H54 (cell line): ENCODE measurements at places on chromosomes 13 and 19.

DNA sequence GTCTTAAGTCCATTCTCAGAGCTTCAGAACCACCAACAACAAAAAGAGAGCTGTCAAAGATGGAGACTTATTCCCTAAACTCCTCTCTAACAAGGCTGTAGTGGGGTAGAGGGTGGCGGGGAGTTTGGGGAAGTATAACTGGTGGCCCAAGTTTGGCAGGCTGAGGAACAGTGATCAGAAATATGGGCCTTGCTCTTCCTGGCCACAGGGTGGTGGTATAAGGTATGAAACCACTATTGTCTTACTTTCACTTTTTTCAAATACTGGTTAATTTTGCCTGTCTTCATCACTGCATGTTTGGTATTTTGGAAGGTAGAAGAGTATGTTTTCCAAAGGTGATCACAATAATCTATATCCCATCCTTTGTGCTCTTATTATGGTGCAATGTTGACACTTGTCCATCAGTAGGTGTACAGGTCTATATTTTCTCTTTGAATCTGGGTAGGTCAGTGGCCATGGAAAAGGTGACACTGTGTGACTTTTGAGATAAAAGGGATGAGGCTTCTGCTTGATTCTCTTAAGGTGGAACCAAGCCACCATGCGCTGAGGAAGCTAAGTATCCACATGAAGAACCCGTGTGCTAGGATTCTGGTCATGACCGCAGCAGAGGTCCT is 23.2 kb upstream of the GPC5 start:
- no peak for DNase-seq

DNA sequence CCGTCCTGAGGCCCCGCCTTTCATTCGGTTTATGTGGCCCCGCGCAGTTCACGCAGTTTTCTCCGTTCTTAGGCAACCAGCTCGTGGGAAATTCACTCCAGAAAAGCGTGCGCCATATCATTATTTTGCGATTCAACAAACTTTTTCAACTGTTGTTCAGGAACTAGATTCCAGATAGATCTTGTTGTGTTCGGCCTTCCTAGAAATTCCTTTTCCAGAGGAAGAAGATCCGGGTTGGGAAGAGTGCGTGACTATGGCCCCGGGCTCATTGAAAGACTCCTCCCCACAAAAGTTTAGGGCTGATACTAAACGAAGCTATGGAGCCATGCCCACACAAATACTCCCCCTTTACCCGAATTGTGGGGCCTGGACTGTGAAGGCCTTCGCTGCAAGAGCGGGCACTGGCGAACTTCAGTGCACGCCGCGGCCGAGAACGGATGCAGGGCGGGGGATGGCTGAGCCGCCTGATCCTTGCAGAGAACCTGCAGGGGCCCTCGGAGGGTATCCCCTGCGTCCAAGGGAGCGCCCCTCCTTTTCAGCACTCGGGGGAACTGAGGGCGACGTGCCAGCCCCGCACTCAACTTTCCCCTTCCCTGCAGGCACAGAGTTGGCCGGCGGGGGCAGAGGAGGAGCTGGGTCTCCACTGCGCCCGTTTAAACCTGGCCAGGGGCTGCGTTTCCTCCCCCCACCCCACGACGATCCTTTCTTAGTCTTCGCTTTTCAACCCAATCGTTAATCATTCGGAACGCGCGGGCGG is 904 bp upstream of the SOX1 start:
- no peak for DNase-seq

GRCh38 chr19:2416321-2417097 is 10.9 kb downstream of the TIMM13 start:
- no peak for DNase-seq

GRCh38 chr13:31073859-31074718 is 87.6 kb downstream of the HSPH1 start:
- DNase-seq: no peak

DNA sequence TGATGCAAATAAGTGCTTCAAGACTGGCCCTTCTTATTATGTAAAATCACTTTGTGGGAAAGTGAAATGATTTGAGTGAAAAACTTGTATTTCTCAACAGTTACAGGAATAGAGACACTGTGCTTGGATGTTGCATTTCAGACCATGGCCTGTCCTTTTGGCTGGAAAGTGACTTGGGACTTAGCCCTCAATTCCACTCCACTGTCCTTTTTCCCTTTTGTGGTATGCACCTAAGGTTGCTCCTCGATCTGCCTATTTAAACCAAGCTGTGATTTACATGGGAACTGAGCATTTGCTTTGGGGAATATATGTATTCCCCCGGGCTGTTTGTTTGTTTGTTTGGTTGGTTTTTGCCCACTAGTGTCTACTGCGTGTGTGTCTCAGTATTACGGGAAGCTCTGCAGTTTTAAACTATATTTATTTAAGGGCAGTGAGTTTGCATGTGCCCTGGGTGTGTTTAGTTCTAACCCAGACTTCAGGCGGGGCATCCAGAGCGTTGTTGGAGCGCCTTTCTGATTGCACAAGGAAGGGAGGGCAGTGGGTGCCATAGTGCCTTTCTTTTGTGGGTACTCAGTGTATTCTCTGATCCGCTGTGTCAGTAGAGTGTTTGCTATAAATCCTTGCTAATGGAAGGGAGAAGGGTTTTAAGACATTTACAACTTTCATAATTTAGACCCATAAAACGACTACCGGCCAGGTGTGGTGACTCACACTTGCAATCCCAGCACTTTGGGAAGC is 18.2 kb upstream of the RNF113B start:
- no peak for DNase-seq

DNA sequence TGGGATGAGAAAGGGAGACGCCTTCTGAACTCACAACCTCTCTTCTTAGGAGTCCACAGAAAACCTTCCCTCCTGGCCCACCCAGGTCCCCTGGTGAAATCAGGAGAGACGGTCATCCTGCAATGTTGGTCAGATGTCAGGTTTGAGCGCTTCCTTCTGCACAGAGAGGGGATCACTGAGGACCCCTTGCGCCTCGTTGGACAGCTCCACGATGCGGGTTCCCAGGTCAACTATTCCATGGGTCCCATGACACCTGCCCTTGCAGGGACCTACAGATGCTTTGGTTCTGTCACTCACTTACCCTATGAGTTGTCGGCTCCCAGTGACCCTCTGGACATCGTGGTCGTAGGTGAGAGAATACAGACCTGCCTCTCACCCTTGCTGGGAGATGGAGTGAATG is 3.3 kb downstream of the KIR3DL3 start:
- no peak for DNase-seq

GRCh38 chr13:99371956-99372355 is 64.8 kb upstream of the GPR183 start:
- no peak for DNase-seq

- peak; percentile 61 for DNase-seq
Measured at GRCh38 chr19:1618157-1619093, 13.2 kb upstream of the UQCR11 start.

- no peak for DNase-seq
Measured at GRCh38 chr19:50001775-50002174, 23.4 kb downstream of the VRK3 start.

DNA sequence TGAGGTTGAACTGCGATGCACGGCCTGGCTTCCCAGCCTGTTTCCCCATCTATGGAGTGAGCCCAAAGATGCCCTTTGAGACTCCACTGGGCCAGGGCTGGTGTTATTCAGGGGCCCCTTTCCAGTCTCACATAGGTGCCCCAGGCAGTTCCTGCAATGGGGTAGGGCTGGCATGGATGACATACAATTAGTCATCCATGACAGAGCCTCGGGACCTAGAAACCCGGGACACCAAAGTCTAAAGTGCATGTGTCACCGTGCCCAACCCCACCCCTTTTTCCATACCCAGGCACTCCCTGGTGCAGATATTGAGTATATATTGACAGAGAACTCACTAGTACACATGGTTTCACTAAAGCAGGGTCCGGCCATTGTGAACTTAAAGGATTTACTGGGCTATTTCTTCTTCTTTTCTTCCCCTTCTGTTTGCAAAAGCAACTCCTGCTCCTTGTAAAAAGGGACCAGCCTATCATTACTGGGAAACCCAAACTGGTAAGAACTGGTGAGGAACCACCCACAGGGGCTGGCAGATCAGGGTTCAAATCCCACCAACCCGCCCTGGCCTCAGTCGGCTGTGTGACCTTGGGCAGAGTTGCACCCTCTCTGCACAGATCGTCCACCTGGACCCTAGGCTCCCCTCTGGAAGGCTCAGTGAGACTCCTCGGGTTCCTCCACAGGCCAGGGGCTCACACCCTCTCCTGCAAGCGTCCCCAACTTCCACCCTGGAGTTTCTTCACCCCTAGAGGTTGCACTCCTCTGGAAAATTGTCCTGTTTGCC is 2.7 kb downstream of the B3GNT3 start:
- DNase-seq: peak; percentile 89

GRCh38 chr13:49629947-49630346 is 1.6 kb downstream of the ARL11 start:
- no peak for DNase-seq

DNA sequence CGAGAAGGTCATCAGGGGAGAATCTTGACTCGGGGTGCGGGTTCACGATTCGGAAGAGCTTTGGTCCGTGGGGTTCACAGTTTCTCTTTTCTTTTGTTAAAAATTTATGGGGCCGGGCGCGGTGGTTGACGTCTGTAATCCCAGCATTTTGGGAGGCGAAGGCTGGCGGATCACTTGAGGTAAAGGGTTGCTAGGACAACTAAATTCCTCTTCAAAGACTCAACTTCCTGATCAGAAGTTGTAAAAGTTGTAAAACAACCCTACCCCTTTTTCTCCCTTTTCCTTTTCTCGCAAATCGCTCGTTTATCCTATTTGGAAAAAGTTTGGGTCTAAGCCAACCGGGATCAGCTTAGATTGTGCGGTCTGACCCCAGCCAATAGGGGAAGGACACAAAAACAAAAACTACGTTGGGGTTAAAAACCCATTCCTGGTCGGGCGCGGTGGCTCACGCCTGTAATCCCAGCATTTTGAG is 673 bp downstream of the ZNF486 start:
- no peak for DNase-seq

GRCh38 chr19:11480715-11481533 is at the start of gene ELAVL3:
Gene ELAVL3 (minus strand): TSS chr19:11481046. CDS start chr19:11480608, 438 bp downstream.
- no peak for DNase-seq

DNA sequence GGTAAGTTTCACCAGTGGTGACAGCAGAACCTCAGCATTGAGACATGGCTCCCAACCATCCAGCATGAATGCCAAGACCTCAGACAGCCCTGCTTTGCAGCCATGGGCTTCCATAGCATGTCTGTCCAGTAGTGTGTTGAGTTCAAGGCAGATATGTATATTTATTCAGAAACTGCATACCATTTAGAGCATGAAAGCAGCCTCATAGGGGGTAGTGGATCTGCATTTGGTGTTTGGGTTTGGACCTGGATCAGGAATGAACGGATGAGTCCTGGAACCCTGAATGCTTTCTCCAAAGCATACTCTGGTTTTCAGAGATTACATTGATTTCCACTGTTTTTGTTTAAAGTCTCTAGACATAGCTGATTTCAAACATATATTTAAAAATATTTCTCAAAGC is 114.3 kb downstream of the ESD start:
- DNase-seq: no peak

DNA sequence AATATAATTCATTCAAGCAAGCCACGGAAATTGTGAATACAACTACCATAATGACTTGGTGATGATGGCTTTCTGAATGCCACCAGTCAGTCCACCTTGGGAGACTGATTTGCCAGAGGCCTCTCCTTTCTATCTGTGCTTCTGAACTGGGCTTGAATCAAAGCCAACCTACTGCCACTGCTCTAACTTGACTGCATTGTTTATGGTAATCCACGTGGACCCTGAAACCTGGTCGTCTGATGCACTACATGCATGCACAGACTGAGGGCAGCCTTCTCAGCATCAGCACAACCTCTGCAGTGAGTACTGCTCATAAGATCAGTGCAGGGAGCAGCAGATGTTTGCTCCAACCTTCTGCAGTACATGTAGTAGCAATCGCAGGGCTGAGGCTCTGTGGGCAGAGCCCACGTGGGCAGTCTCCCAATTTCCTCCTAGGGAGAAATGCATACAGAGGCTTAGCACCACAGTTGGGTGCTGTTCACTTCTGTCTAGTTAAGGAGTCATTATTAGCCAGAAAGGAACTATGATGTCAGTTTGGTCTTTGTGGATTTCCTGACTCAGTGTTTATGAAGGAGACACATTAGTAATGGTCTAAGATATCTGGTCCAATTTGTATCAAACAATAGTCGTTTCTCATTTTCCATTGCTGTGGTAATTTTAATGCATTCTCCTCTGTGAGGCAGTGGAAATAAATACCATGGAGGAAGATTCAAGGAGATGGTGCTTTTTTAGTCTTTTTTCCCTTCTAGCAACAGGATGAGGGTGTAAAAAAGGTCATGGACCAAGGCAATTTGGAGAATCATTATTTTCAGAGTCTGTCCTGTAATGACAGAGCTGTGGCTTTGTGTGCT is 82.5 kb downstream of the AKAP11 start:
- DNase-seq: no peak

- no peak for DNase-seq
Measured at GRCh38 chr13:50284540-50284939, 269.3 kb downstream of the KCNRG start.

- DNase-seq: no peak
Measured at GRCh38 chr13:20231839-20232555, at the start of gene GJB6. Gene GJB6 (minus strand): TSS chr13:20232319. CDS start chr13:20223480, 8,839 bp downstream.

- no peak for DNase-seq
Measured at GRCh38 chr13:114074671-114075315, 57.6 kb downstream of the RASA3 start.

GRCh38 chr13:28449826-28450773 is 44.8 kb downstream of the FLT1 start:
- no peak for DNase-seq

DNA sequence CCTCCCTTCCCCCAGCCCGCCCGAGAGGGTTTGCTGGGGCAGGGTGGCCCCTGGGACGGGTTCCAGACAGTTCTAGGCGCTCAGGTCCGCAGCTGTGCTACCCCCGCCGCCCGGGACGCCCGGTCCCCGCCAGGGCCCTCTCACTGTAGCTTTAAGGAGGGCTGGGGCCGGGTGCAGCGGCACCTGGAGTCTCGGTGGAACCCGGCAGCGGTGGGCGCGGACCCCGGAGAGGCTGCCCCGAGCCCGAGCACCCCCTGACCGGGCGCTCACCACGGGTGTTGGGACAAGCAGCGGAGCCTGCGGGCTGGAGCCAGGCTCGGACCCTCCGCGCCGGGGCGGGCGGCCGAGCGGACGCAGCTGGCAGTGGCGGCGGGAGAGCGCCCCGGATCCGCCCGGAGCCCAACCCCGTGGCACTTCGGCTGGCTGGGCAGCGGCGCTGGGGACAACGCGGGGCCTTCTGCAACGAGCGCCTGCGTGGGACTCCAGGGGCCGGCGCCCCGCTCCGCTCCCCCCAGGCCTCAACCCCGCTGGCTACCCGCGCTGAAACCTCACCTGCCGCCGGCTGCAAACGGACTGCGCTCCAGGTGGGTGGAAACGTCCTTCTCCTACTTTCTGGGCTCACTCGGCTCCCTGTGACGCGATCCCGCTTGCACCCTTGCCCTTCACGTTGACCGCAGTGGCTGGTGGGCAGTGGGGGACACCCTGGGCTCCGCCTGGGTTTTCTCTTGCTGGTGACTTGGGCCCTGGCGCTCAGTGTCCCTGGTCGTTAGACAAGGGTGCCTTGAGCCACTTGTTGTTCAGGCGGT is 81.1 kb downstream of the ZNF429 start:
- DNase-seq: no peak
